ENCODE measurements at places on chromosomes 3 and 15.

DNA sequence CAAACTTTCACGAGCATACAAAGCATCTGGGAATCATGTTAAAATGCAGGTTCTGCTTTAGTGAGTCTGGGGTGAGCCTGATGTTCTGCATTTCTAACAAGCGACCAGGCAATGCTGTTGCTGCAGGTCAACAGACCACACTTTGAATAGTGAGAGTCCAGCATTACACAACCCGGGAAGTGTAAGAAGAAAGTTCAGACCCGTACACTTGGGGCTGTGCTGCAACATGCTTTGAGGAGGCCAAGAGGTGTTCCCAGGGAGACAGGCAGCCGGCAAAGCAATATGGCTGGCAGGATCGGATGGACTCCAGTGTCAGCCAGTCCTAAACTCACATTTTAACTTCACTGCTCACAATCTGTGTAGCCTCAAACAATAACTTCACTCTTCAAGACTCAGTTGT lies 134.2 kb downstream of the LIPC start:
- no peak for DNase-seq

- no peak for DNase-seq
Observed at GRCh38 chr3:94349310-94349878, 286.5 kb downstream of the NSUN3 start.

DNA sequence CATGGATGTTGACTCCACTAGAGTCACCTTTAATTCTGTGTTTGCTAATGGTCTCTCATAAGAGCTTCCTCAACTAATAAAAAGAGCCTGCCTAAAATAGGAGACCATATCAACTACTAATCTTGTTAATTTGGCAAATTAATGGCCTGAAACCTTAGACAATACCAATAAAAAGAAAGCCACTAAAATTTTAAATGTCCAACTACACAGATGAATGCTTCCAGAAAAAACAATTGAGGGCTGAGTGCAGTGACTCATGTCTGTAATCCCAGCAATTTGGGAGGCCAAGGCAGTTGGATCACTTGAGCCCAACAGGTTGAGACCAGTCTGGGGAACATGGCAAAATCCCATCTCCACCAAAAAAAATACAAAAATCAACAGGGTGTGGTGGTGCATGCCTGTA lies 230.9 kb downstream of the NSUN3 start:
- DNase-seq: no peak

DNA sequence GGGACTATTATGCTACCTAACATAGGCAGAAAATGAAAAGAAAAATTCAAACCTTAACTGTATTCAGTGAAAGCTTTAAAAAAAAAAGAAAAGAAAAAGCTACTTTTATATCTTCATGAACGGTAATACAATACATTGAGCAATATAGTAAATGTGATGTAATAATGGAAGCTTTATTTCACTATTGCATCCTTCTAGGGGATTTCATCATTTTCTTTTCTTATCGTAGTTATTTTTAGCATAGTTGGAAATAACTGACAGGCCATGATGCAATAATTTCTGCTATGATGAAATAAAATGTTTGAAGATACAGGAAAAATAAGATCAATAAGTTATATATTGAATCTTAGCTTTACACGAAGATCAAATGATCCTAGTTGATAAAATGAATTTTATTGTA lies 40.3 kb upstream of the ZCWPW2 start:
- no peak for DNase-seq

DNA sequence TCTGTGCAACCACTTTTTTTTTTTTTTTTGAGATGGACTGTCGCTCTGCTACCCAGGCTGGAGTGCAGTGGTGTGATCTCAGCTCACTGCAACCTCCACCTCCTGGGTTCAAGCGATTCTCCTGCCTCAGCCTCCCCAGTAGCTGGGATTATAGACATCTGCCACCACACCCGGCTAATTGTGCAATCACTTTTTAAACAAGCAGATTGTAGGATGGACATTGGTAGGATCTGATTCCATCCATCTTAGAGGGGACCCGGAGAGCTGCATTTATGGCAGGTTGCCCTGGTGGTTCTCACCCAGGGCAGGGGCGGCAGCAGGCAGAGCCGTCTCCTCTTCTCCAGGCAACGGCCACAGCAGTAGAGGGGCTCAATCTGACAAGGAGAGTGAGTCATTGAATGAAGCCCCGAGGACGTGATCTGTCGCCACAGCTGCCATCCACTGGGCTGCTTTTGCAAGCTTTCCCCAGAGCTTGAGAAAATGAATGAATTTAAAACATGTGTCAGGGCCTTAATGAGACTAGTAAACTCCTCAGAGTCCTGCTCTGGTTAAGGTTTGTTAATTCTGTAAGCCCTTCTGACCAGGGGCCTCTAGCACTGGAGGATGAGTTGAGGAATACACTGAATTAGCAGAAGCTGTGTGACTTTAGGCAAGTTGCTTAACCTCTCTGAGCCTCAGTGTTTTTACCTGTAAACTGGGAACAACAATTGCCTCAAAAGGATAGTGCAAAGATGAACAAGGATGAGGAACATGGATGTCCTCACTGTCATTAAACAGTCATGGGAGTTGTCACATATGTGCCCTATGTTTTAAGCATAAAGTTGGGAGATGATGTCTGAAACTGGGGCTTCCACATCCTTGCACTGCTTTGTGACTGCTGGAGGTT lies 129.1 kb downstream of the ASB7 start:
- no peak for DNase-seq

DNA sequence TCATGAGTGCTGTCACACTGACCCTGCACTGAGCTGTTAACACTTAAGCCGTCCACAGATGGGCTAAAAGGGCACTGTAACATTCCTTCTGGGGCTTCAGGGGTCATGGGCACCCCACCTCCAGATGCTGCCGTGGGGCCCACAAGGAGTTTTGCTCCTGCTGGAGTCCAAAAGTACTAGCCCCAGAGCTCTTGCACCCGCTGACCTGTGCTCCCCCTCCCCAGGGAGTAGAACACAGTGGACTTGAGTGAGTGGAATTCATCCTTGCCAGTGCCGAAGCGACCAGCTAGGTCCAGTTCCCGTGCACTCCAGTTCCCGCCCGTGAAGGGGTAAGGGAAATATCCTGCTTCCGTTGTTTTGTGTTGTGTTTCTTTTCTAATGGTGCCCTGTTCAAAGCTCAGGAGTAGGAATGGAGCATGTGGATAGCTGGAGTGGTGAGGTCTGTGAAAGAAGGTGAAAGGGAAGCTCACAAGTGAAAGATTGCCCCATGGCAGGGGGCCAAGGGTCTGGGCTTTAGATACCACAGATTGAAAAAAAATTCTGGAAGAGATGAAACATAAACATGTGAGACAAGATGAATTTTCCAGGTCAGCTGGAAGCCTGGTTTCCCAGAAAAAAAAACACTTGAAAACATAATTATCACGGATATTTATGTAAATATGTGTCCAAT lies 36.6 kb downstream of the SLCO2A1 start:
- DNase-seq: no peak

GRCh38 chr15:66826507-66826906 lies 124.5 kb downstream of the SMAD6 start:
- no peak for DNase-seq

- no peak for DNase-seq
Observed at GRCh38 chr15:63163217-63163616, 5.9 kb upstream of the RPS27L start.

DNA sequence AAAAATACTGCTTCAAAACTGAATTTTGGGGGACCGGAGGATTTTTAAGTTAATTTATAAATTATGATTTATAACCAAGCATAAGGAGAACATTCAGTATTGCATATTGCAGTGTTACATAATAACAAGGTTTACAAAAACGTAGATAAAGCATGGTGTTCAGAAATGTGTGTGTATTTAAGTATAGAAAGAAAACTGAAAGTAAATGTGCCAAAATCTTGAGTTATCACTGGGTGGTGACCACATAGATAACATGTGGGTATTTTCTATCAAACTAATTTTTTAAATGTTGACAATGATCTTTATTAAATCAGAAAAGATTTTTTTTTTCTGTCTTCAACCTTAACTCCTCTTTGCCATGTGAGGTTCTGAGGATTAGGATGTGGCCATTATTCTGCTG lies 32.6 kb downstream of the EIF2AK4 start:
- no peak for DNase-seq

DNA sequence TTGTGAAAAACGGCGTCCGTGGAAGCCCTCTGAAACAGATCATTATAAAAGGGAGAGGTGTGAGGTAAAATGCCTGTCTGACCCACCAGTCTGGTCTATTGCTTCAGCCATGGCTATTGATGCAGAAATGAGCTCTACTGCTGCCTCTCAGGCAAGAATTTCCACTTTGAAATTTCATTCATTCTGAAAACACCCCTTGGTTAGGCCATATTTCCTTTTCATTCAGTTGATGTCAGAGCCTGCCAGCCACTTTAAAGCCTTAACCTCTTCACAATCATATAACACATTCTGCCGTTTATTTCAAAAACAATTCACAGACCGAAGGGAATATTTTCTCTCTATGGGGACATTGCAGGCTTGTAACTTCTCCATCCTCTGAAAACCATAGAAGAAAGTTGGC lies 71.9 kb downstream of the FOXB1 start:
- no peak for DNase-seq

DNA sequence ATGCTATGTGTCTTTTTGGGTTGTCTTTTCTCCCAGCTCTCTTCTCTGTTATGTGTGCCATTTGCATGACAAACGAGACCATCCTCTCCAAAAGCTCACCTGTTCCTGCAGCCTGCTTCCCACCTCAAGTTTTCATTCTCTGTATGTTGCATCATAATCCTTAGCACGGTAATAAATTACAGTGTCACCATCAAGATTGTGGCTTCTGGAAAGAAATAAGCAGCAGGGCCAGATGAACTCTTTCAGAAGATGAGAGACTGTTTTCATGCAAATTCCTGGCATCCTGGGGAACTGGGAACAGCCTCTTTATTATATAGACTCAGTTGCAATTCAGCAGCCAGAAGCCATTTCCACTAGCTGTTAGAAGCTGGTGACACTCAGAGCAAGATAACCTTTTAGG lies 436.7 kb downstream of the EPHB1 start:
- no peak for DNase-seq

GRCh38 chr3:36480911-36481648 lies 100.8 kb downstream of the STAC start:
- DNase-seq: no peak

DNA sequence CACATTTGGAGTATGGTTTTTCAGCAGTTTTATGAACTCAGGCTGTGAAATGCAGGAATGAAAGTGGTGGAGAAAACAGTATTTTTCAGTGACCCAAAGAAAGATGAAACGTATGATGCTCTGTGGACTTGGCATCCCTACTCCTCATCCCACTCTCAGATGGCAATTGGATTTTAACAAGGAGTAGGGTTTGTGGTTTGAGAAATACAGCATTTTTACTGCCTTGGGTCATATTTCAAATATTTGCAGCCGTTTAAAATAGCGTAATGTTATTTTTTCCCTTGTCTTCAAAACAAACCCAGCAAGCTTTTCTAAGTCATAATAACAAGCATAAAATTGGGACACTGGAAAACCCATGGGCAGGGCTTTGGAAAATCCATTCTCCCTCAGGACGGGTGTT lies 117.2 kb upstream of the LRIG1 start:
- DNase-seq: no peak

DNA sequence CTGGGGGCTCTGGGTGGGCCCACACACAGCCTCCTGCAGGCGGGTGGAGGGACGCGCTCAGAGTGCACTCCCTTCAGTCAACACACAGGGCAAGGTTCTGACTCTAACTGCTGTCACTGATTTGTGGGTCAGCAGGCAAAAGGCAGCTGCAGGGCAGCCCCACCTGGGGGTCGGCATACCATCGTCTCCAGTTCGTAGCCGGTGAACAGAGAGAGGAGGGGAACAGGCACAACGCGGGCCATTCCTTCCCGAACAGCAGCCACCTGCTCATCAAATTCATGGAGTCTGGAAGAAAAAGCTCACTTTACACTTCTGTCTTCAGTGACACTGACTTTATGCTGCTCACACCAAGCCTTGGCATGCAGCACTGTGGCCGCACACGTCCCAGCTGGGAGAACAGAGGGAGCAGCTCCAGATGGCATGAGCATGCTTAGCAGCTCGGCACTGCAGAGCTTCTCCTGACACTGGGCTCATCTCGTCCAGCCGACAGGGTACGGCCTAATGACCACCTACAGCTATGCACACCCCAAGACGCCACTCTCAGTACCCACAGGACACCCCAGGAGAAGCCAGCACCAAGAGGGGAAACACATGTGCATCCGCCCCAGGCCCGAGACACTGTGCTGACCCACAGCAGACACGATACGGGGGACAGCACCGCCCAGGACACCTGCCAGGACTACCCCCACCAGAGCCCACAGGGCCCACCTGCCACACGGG lies 14.4 kb upstream of the OCA2 start:
- DNase-seq: no peak

DNA sequence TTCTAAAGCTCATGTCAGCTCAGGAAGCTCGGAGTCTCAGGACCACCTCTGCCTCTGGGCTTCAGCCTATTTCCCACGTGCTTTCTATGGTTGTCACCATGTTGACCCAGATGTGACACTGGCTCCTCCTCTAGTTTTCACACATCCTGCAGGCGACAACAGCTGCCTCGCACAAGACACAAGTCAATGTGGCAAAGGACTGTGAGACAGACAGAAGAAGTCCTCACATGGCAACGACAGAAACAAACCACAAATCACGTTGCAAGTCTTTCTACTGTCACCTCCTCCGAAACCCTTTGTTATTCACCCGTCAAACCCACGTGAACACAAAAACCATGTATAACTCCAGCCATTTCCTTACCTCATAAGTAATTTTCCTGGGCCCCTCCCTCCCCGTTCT lies 194.5 kb downstream of the MEX3B start:
- DNase-seq: no peak

DNA sequence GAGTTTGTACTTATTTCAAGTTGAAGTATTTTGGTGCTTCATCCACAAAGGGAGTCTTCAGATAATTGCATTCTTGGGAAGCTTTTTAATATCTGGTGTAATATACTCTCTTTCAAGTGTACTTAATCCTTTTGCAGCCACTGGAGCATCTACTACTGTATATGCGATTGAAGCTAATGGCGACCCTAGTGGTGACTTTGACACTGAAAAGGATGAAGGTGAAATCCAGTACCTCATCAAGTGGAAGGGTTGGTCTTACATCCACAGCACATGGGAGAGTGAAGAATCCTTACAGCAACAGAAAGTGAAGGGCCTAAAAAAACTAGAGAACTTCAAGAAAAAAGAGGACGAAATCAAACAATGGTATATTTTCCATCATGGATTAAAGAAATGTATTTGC lies 42.6 kb downstream of the CHD2 start:
- DNase-seq: no peak

- no peak for DNase-seq
Observed at GRCh38 chr3:110327870-110328269, 743.7 kb upstream of the NECTIN3 start.

DNA sequence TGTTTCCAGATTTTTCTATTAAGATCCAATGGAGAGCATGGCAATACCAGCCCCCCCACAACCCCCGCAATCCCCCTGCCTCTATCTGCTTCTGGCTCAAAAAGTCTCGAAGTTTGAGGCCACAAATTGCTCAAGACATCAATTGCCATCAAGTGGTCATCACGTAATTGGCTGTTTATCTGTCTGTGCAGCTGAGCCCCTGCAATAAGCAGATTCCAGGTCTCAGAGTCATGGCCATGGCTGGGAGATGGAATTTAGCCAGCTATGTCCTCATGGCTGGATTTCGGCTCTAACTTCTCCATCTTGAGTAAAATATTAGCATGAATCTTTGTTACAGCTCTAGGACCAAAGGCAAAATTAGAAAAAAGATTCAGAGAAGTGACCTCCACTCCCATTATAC lies 22.7 kb downstream of the SSUH2 start:
- DNase-seq: no peak
